ENCODE measurements at places on chromosomes 2 and 18.

DNA sequence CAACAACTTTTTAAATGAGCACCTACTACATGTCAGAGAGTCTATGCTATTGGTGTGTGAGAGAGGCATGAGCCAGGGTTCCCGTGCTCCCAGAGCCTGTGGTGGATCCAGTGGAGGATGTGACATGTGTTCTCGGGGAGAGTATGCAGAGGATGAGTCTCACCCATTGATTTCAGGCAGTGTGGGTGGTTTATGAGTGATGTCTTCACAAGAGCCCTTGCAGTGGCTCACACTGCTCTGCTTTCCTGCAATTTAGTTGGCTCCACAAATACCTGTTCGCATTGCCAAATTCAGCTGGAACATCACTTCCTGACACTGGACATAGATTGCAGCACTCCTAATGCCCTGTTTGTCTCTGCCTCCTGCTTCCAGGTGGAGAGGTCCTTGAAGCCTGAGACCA, 243.6 kb upstream of the CXCR4 start:
- DNase-seq: no peak

GRCh38 chr2:236196366-236196765, 28.2 kb upstream of the GBX2 start:
- DNase-seq: no peak

- no peak for DNase-seq
Measured at GRCh38 chr2:170641961-170642360, 73.2 kb upstream of the SP5 start.

- DNase-seq: no peak
Measured at GRCh38 chr2:135066710-135067109, 14.6 kb downstream of the RAB3GAP1 start.

- no peak for DNase-seq
Measured at GRCh38 chr2:58106896-58107295, 60.3 kb downstream of the VRK2 start.

- no peak for DNase-seq
Measured at GRCh38 chr18:11051462-11051861, 97.9 kb downstream of the PIEZO2 start.

GRCh38 chr2:74908748-74909444, 49.5 kb upstream of the POLE4 start:
- DNase-seq: no peak

DNA sequence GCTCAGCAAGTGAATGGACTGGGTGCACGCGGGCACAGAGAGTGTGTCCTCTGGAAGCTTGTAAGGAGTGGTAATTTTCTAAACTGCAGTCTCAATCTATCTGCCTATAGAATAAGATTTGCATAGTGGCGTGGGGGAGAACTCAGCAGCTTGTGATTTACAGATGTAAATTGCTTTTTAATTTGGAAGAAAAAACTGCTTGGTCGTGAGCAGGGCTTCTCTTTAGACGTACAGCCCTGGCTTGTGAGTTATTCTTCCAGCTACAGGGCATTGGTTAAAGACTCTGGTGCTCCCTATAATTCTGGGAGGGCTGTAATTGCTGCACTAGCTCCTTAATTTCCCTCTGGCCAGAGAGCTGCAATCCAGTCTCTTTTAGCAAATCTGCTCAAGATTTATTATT, 84.9 kb downstream of the MARCO start:
- DNase-seq: no peak

DNA sequence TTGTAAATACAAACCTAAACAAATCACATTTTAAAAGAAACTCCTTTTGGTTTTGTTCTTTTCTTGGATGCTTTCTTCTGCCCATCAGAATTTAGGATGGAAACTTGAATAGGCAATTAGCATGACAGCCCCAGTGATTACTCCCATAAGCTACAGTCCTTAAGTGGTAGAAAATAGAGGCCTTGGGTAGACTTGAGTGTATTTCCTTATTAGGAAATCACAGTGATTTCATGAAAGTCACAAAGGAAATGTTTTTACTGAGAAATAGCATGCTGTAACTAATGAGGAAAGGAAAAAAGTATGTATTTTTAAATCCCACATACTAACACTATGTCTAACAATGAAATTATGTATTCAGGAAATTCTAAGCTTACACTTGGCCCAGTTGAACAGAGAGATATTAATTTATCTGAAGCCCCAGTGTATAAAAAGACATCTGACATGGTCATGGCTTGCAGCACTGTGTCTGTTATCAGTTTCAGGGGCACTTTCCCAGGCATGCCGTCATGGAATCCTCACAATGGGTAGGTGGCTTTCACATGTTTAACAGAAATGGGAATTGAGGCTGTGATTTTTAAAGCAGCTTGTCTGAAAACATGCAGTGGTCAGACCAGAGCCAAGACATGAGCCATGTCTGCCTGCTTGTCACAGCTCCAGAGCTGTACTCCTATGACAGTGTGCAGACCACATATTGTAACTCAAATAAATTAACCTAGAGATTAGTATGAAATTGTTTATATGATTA, 79.7 kb upstream of the TRIB2 start:
- DNase-seq: no peak

DNA sequence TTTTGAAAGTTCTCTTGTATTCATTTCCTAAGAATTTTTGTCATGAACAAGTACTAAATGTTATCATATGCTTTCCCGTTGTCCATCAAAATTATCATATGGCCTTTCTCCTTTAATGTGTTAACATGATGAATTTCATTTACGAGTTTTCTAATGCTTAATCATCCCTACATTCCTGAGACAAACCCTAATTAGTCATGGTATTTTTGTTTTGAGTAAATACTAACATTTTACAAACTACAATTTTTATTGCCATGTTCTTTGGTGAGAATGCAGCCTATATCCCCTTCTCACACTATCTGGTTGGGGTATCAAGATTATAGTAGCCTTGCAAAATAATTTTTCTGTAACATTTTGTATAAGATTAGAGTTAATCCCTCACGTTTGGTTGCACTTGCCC, 14.5 kb downstream of the SMAD2 start:
- no peak for DNase-seq

GRCh38 chr2:14297340-14297739, 335.2 kb upstream of the LRATD1 start:
- no peak for DNase-seq

DNA sequence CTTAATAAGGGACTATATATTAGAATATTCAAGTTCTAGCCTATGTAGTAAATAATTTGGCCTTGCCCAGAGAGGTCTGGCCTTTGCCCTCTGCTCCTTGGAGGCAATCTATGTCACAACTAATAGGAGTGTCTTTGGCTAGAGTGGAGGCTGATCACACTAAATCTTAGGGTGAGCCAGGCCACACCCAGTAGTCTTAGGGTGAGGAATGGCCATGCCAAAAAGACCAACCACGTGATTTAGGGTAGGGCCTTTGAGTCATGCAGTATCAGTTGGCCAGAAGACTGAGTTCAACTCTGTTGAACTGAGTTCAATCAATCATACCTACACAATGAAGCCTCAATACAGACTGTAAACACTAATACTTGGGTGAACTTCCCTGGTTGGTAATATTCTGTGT, 26.0 kb upstream of the FLACC1 start:
- no peak for DNase-seq

GRCh38 chr2:234952270-234953115, 676 bp downstream of the SH3BP4 start:
- DNase-seq: no peak

- no peak for DNase-seq
Measured at GRCh38 chr2:117859924-117860647, 45.6 kb downstream of the DDX18 start.

- DNase-seq: no peak
Measured at GRCh38 chr2:64548761-64549160, 24.6 kb downstream of the AFTPH start.

- peak; percentile 1 for DNase-seq
Measured at GRCh38 chr2:76953733-76954347, 568.3 kb downstream of the LRRTM4 start.

DNA sequence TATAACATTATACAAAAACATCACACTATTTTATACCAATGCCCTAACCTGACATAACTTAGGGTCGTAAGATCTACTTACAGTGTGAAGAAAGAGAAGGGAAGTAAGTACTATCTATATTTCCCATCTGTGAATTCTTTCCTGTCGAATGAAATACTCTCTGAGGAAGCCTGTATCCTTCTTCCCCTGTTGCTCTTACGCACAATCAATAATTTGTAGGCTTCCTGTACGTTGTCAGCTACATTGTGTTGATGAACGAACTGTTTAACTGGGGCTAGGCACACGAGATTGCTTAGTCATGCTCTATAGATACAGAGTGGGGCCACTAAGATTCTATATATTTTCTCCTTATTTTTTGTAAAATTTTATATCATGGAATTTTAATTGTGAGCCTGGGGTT, 1125.0 kb upstream of the CELF4 start:
- no peak for DNase-seq

- no peak for DNase-seq
Measured at GRCh38 chr2:229275506-229275905, 4.4 kb upstream of the PID1 start.

GRCh38 chr2:160934263-160934662, 226.0 kb upstream of the TANK start:
- no peak for DNase-seq

- DNase-seq: no peak
Measured at GRCh38 chr2:56713161-56713676, 529.4 kb downstream of the CCDC85A start.

DNA sequence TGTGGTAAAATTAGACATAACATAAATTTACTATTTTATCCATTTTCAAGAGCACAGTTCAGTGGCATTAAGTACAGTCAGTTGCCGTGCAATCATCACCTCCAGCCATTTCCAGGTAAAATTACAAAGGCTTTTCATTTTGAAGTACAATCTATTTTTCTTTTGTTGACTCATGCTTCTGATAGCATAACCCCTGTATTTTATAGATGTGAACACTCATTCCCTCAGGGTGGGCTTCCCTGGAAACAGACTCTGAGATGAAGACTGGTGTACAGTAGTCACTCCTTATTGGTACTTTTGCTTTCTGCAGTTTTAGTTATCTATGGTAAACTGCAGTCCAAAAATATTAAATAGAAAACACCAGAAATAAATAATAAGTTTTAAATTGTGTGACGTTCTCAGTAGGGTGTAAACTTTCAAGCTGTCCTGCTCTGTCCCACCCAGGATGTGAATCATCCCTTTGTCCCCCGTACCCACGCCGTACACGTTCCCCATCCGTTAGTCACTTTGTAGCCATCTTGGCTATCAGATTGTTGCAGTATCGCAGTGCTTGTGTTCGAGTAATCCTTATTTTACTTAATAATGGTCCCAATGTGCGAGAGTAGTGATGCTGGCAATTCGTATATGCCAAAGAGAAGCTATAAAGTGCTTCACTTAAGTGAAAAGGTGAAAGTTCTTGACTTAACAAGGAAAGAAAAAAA, 41.1 kb upstream of the NAB1 start:
- DNase-seq: no peak

GRCh38 chr2:100269889-100270288, 52.4 kb downstream of the LONRF2 start:
- no peak for DNase-seq

DNA sequence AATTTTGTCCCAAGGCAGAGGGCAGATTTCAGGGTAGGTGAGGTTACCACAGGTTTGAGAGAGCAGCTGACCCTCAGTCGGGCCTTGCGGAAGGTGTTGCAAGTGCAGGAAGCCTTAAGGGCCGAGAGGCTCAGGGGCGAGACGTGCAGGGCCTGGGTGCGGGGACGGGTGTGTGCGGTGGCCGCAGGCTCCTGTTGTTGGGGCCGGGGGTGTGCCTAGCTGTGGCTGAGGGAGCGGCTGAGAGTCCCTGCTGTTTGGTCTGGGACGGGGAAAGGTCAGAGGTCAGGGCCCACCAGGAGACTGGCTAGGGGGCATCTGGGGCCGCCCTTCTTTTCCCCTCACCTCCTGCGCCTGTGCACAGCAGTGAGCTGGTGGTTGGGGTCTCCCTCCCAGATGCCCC, 52.5 kb downstream of the NTSR2 start:
- no peak for DNase-seq

DNA sequence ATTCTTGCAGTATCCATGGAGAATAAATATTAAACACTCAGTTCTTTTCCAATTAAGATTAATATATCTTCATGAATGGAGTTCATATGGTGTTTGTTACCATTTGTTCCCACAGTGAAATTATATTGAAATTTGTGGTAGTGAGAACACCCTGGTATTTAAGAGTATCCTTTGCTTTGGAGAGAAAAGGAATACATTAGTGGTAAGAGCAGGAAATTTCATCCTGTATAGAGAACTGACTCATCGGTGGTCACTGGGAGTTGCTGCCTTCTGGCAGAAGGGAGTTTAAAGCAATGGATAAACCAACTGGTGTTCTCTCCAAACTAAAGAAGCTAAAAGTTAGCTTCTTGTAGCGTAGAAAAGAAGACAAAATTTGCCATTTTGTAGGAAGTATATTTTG, 107.3 kb downstream of the MYO1B start:
- no peak for DNase-seq

- DNase-seq: no peak
Measured at GRCh38 chr2:108786008-108786353, 590 bp upstream of the CCDC138 start.

DNA sequence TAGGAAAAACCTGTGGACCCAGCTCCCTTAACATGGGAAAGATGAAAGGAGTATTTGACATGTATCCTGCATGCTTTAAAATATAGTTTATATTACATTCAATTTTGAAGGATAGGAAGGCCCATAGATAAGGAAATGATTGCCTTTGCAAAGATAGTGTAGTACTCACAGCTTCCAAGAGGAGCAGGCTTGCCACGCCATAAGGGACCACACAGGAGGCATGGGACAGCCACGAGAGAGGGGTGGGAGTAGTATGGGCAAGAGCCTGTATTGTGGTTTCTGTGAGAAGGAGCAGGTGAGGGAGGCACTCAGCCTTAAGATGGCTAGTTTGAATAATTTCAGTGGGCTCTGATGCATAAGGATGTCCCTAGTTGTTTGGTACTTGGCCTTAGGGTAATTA, 740.3 kb downstream of the SATB2 start:
- DNase-seq: no peak

DNA sequence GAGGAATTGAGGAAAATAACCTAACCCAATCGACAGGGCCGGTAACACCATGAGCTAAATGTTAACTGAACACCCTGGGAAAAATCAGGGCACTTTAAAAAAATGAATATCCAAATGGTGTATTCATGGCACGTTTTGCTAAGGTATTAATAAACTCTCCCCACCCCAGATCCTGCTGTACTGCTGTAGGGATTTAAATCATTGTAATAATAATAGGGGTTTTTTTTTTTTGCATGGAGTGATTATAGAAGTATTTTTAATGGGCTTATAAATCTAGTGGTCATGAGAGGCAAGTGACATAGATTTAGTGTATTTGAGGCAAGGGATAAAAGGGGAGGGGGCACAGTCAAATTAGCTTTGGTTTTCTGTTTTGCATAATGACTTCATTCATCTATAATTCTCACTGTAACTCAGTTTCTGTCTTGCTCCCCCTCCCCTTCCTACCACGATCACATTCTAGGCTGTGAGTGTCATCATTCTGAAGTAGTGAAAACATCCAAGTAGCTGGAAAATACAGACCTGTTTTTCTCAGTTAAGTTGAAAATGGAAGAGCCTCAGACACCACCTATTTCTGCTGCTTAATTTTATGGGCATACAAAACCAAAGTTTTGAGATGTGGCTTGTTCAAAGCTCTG, 18.2 kb upstream of the MGAT5 start:
- DNase-seq: no peak

GRCh38 chr2:18373664-18374063, 186.8 kb downstream of the RDH14 start:
- no peak for DNase-seq

GRCh38 chr18:11741505-11742145, 52.6 kb downstream of the GNAL start:
- no peak for DNase-seq
